ENCODE measurements at places on chromosomes 3 and 15.

DNA sequence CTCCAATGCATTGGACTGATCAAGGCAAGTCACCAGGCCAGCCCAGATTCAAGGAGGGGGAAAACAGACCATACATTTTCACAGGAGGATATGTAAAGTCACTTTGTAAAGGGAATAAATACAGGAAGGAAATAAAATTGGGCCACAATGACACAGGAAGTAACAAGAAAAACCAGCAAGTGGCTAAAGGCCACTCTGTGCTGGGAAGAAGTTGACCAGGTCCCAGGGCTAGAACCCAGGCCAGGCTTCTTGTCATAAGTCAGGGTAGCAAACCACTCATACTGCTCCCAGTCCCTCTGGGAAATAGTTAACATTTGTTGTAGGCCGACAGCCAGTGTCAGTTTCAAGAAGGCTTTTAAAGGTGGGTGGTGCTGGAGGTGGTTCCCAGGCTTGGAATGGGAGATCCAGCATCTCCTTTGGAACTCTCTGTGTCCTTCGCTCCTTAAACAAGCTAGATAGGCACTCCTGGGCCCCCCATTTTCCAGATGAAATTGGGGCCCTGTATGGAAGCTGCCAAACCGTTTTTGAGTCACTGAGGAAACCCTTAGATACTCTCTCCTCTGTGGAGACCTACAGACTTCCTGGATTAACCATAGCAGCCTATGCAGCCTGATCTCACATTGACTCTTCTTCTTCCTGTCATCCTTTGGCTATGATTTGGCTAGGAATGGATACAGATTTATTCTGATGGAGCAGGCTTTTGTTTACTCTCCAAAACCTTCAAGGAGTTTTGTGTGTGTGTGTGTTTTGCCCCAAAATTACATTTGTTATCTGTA lies 14.7 kb upstream of the EDC3 start:
- no peak for DNase-seq

- no peak for DNase-seq
Measured at GRCh38 chr3:149628957-149629670, 28.7 kb downstream of the WWTR1 start.

DNA sequence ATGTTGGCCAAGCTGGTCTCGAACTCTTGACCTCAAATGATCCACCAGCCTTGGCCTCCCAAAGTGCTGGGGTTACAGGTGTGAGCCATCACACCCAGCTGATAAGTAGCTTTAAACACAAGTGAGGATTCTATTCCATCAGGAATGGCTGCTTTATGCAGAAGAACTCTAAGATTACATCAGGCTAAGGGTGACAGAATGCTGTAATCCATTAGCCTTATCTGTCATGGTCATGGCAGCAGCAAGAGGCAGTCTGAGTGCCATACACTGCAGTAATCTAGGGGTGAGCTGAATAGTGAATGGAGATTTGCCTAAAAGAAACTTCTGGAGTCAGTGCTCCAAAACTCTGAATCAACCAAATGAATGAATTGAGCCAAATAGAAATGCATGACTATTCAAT lies 39.6 kb downstream of the LIPC start:
- no peak for DNase-seq

DNA sequence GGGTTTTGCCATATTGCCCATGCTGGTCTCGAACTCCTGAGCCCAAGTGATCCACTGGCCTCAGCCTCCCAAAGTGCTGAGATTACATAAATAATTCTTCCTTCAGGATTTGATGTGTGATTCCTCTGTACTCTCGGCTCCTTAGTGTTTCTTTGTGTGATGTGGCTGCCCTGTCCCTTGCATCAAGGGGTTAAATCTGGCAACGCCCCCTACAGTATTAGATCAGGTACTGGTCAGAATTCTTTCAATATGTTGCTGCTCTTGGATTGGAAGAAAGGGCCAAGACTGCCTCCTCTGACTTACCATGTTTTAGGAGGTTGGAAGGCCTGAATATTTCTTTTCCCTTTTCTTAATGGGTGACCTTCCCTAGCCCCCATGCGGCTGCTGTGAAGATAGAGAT lies 390.6 kb upstream of the WNT5A start:
- DNase-seq = no peak

GRCh38 chr3:22244761-22245521 lies 493.9 kb upstream of the ZNF385D start:
- no peak for DNase-seq

- DNase-seq = no peak
Measured at GRCh38 chr15:36912311-36912712, 188.0 kb downstream of the MEIS2 start.

DNA sequence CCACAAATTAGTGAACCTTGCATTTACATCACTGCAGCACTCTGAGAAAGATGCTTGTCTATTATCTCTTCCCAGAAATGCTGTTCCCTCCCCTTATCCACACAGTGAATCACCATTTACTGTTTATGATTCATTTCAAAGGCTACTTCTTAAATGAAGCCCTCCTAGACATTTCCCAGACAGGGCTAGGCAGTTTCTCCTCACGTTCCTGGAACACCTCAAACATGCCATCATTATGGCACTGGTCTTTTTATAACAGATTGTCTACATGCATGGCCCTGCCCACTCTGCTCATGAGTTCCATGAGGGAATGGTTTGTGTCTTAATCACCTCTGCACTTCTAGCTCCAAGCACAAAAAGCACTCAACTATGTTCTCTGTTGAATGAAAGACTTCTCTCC lies 32.2 kb upstream of the TM2D3 start:
- DNase-seq = no peak

GRCh38 chr3:89525609-89526008 lies 418.2 kb downstream of the EPHA3 start:
- no peak for DNase-seq

DNA sequence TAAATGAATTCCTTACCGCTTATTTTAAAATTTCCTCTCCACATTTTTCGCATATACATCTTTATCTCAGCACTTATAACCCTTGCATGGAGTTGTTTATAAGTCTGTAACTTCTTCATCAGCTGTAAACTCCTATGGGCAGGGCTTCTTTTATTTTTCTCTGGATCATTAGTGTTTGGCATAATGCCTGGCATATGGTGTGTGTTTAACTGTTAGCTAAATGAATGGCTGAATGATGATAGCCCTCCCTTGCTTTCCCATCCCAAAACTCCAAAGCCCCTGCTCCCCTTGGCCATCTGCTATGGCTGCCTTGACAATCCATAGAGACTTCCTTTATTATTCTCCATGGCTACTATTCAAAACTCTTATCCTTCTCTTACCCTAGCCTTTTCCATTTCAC lies 48.1 kb upstream of the SEMA6D start:
- no peak for DNase-seq

GRCh38 chr3:74107451-74107850 lies 482.7 kb upstream of the PDZRN3 start:
- DNase-seq = no peak

GRCh38 chr15:89740137-89740536 lies 10.9 kb downstream of the MESP1 start:
- no peak for DNase-seq

DNA sequence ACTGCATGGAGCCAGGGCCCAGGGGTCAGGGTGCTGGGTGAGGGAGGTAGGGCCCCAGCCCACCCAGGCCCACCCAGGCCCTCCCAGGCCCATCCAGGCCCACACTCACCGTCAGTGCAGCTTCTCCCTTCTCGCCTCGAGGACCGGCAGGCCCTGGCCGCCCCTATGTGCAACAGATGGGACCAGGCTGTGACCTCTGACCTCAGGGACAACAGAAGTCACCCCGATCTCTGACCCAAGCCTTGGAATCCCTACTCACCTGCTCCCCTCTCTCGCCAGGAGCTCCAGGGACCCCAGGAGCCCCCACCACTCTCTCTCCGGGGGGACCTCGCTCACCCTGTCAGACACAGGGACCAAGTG lies 2.8 kb upstream of the UCN2 start:
- DNase-seq = no peak

GRCh38 chr15:79858469-79858868 lies 38.3 kb downstream of the MTHFS start:
- DNase-seq = no peak

All from activated T-helper 9 cell treated with anti-CD3 and anti-CD28 coated beads, Interleukin-2, amount 50 U/mL, for 16 hours (primary cell).